Skeletal muscle cell (primary cell): ENCODE measurements at places on chromosomes 2 and 18.

DNA sequence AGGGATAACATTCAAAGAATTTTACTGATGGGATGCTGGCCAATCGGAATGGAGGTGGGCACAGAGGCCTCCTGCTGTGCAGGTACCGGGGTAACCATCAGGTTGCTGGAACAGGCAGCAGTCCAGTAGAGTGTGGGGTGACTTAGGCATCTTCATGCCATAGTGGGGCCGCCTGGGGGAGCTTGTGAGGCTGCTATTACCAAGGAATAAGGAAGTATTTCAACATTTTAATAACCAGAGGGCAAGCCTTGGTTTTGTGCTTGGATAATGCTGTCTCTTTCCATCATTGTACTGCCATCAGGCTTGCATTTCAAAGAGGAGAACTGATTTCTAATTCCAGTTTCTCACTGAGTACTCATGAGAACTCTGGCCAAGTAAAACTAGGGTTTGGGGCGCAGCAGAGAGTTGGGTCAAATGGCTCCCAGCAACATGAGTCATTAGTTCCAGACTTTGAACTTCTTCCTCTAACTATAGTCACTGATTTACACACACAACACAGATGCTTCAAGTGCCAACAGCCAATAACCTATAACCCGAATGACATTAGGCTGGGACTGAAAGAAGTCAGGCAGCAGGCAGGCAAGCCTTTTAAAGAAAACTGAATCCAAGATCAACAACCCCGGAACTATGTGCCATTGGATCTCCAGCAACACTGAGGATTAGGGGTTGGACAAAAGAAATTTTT, 56.1 kb upstream of the FHL2 start:
- DNase-seq = peak; percentile 91

- no peak for DNase-seq
Measured at GRCh38 chr2:78589871-78590270, 435.6 kb upstream of the REG3G start.

DNA sequence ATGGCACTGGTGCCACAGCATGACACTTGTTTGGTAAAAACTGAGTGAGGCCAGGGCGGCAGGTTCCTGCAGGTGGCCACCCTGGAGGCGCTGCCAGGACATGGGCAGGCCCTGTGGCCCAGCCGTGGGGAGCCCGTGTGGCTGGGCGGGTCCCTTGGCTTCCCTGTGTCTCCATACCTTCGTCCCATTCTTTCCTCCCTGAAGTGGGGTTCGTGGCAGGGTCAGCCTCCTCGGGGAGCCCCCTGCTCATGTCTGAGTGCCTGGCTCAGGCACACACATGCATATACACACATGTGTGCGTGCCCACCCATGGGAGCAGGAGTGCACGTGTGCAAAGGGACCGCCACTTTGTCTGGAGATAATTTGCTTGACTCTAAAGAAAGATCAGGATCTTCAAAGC, 86.5 kb upstream of the HDAC4 start:
- no peak for DNase-seq

- no peak for DNase-seq
Measured at GRCh38 chr2:240909216-240909974, 3.3 kb downstream of the CROCC2 start.

DNA sequence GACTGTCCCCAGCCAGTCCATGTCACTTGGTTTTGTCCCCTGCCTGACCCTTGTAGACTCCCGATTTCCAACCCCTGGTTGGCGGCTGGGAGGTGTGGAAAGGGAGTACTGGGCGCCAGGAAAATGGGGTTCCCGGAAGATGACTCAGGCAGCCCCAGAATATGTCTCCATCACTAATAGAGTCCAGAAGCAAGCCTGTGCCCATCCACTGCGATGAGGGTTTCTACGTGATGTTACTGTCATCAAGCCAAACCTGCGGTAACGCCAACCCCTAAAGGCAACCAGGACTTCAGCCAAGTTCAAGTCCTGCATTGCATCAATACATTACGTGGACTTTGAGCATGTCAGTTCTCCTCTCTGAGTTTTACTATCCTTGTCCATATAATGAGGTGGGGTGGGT, 62.0 kb upstream of the TAF1B start:
- DNase-seq = no peak

DNA sequence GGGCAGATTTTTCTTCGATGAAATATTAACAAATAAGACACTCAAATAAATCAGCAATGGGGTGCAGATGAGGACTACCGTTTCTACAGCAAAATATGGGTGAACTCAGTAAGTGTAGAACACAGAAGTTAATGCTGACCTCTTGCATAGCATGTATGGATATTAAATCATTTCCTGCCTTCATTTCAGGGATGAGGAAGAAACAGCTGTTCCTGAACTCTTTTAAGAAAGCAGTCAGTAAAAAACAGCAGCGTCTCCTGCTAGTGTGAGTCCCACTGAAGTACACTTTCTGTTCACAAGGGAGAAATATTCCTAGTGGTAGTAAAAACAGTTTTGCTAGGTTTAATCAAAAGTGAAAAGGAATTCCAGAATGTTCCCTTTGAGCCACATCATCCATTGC, 379.0 kb downstream of the ZEB2 start:
- DNase-seq = no peak

DNA sequence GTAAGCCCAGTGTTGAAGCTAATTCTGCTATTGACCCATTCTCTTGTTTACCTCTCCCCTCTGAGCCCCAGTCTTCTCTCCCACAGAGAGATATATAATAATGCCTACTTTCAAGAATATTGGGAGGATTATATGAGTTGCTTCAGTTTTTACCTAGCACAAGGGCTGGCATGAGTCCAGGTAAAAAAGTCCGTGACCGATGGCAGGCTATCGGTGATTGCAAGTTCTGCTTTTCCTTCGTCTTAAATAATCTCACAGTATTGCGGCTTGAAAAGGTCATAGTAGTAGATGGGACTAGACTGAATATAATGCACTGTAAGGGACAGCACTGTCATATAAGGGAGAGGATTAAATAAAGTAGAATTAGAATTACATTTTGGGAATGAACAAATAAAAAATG, 77.6 kb downstream of the KIF5C start:
- DNase-seq = no peak

GRCh38 chr2:11344956-11345677, 681 bp upstream of the ROCK2 start:
- DNase-seq = peak; percentile 73

DNA sequence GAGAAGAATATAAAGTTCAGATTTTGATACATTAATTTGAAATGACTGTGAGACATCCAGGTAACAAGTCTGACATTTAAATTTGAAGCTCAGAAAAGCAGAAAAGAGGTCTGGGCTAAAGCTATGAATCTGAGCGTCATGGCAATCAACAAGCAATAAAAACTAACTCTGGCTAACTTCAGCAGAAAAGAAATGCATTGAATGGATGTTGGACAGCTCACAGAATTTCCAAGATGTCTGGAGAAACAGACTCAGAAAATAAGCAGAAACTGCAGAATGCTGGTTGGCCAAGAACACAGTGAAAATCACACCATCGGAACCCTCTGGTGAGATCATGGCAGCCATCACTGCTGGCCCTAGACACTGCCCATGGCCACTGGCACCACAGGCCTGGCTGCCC, 366.6 kb downstream of the METTL4 start:
- no peak for DNase-seq

DNA sequence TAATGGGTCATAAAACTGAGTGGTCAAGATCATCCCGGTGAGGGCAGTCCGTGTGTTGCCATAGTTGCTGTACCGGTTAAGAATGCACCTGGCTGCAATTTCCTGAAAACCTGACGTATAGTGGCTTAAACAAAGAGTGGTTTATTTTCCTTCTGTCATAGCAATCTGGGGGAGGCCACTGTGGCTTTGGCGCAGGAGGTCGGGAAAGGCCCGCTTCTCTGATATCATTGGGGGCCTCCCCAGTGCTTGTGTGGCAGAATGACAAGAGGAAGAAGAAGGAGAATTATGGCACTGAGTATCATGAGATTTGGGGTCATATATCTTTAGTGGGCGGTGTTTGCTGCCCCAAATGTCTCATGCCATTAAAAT, 4.4 kb downstream of the C2orf92 start:
- no peak for DNase-seq

DNA sequence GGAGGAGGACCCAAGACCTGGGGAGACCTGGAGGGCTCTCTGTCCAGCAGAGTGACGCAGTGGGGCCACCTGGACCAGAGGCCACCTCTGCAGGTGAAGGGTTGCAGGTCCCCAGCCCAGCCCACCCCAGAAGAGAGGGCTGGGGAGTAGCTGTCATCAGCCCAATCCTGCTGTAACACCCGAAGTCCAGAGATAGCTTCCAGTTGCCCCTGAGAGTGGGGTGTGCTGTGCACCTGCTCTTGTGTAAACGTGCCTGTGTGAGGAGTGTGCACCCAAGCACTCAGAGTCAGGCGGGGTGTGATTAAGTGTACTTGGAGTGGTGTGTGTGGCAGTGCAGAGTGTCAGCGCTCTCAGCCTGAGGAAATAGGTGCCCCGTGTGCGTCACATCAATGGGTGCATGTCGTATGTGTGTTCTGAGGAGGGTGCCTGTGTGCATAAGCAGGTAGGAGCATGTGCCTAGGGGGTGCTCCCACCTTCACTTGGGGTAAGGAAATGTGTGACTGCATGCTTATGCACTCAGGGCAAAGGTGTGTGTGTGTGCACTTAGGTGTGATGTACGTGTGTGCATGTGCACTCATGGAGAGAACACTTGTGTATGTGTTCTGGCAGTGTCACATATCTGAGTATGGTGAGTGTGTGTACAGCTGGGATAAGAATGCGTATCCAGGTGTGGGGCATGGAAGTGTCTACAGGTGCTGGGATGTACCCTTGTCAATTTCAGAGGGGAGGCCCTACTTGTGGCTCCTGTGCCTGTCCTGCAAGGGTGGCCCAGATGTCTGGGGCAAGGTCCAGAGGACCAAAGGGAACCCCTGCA, 672 bp downstream of the ATP6V1B1 start:
- DNase-seq = no peak

GRCh38 chr18:50836521-50836957, 16.7 kb upstream of the MRO start:
- no peak for DNase-seq

DNA sequence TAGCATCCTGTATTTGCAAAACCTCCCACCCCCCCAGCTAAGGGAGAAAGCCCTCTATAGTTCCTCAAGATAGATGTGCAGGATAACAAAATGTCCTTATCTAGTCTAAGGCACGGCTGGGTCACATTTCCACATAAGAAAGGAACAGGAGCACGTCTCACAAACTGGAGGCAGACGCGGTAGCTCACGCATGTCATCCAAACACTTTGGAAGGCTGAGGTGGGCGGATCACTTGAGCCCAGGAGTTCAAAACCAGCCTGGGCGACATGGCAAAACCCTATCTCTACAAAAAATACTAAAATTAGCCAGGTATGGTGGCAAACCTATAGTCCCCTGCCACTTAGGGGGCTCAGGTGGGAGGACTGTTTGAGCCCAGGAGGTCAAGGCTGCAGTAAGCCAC, 9.3 kb downstream of the SF3B1 start:
- DNase-seq = no peak

- DNase-seq = no peak
Measured at GRCh38 chr2:34261701-34262100, 662.6 kb upstream of the FAM98A start.

GRCh38 chr2:196957442-196957841, 30.9 kb upstream of the PGAP1 start:
- no peak for DNase-seq

- no peak for DNase-seq
Measured at GRCh38 chr2:36456227-36457175, 100.9 kb downstream of the CRIM1 start.
